ENCODE measurements at places on chromosomes 5 and 9.

GRCh38 chr5:160390787-160391696 is 8.8 kb downstream of the FAM200C start:
- H3K4me1 ChIP-seq, result no peaks in the 10 kb centered on the region
- no peaks in the 10 kb centered on the region for H3K27me3 ChIP-seq
- H3K27ac ChIP-seq, result no peak overlapping the region

GRCh38 chr5:55936100-55936693 is 58.6 kb downstream of the IL6ST start:
- no peaks in the 10 kb centered on the region for H3K27me3 ChIP-seq
- H3K27ac ChIP-seq, result no peak overlapping the region
- H3K4me3 ChIP-seq, result no peak overlapping the region
- peaks cover 11% of the 10 kb centered on the region for H3K4me1 ChIP-seq

GRCh38 chr9:99472240-99472915 is 250.3 kb downstream of the SEC61B start:
- H3K4me3 ChIP-seq, result no peak overlapping the region
- no peak for DNase-seq
- no peaks in the 10 kb centered on the region for H3K4me1 ChIP-seq
- H3K27me3 ChIP-seq, result no peaks in the 10 kb centered on the region
- no peak overlapping the region for H3K27ac ChIP-seq

- H3K4me1 ChIP-seq, result no peaks in the 10 kb centered on the region
- no peaks in the 10 kb centered on the region for H3K27me3 ChIP-seq
- H3K27ac ChIP-seq, result no peak overlapping the region
- no peak overlapping the region for H3K4me3 ChIP-seq
- H3K36me3 ChIP-seq, result no peaks in the 10 kb centered on the region
- peak; percentile 53 for DNase-seq
Measured at GRCh38 chr9:134306636-134307600, 19.3 kb upstream of the RXRA start.

GRCh38 chr5:172544371-172545095 is 90.2 kb upstream of the SH3PXD2B start:
- H3K4me3 ChIP-seq, result no peak overlapping the region
- H3K36me3 ChIP-seq, result no peaks in the 10 kb centered on the region
- H3K27me3 ChIP-seq, result no peaks in the 10 kb centered on the region
- H3K27ac ChIP-seq, result no peak overlapping the region

GRCh38 chr5:158876263-158876942 is 223.3 kb downstream of the EBF1 start:
- no peaks in the 10 kb centered on the region for H3K27me3 ChIP-seq
- H3K4me1 ChIP-seq, result no peaks in the 10 kb centered on the region
- H3K36me3 ChIP-seq, result no peaks in the 10 kb centered on the region
- H3K27ac ChIP-seq, result no peak overlapping the region
- DNase-seq, result no peak

DNA sequence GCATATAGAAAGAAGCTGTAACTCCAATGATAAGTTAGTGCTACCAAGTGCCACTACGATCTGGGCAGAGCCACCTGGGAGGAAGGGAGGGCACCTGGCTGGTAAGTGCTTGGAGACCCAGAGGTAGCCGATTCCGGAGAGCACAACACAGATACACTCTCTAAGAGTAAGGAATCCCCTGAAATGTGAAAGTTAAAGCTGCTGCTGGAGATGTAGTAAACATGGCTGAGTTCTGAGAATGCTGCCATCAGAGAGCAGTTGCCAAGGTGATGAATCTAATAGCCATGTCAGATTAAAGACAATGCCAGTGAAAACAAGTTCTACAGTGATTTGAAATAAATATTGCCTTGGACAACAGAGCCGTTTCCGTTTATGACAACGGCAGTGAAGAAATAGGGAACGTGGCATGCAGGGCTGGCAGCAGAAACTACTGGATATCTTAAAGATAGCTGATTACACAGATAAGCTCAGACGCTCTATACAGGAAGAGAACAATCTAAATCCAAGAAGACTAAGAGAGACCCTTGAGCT is 561.2 kb upstream of the C9orf72 start:
- no peaks in the 10 kb centered on the region for H3K36me3 ChIP-seq
- H3K4me1 ChIP-seq, result no peaks in the 10 kb centered on the region
- H3K27ac ChIP-seq, result no peak overlapping the region

- H3K36me3 ChIP-seq, result no peaks in the 10 kb centered on the region
- no peaks in the 10 kb centered on the region for H3K27me3 ChIP-seq
- no peaks in the 10 kb centered on the region for H3K4me1 ChIP-seq
- no peak overlapping the region for H3K27ac ChIP-seq
Measured at GRCh38 chr9:16985559-16986348, 115.3 kb upstream of the BNC2 start.

GRCh38 chr9:106834888-106835287 is 28.1 kb upstream of the ZNF462 start:
- no peaks in the 10 kb centered on the region for H3K36me3 ChIP-seq
- no peak overlapping the region for H3K4me3 ChIP-seq
- H3K4me1 ChIP-seq, result no peaks in the 10 kb centered on the region
- H3K27ac ChIP-seq, result no peak overlapping the region
- no peak for DNase-seq

DNA sequence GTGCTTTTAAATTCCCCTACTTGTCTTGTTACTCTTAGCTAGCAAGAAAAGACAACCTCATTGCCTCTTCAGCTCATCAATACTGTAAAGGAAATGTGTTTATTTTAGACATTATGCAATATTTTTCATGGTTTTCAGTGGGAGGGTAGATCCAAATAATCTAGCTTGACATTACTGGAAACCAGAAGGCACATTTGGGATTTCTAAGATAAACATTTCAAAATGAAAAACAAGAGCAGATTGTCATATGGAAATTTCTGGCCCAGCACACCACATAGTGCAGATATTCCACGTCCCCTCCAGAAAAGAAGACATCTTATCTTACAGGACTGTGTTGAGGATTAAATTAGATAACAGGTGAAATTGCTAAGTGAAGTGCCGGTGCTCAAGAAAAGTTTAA is 296.9 kb downstream of the MSX2 start:
- no peak overlapping the region for H3K27ac ChIP-seq
- H3K27me3 ChIP-seq, result no peaks in the 10 kb centered on the region
- no peak for DNase-seq
- no peaks in the 10 kb centered on the region for H3K4me1 ChIP-seq
- no peak overlapping the region for H3K4me3 ChIP-seq

GRCh38 chr5:176490301-176490700 is 42.1 kb downstream of the FAF2 start:
- DNase-seq, result no peak
- peaks cover 83% of the 10 kb centered on the region for H3K36me3 ChIP-seq
- no peaks in the 10 kb centered on the region for H3K27me3 ChIP-seq
- H3K4me3 ChIP-seq, result no peak overlapping the region
- peaks cover 9% of the 10 kb centered on the region for H3K4me1 ChIP-seq

- peak overlapping the region; percentile 31 for H3K4me3 ChIP-seq
- no peaks in the 10 kb centered on the region for H3K4me1 ChIP-seq
Measured at GRCh38 chr5:35478856-35479682, 138.6 kb upstream of the SPEF2 start.

- H3K4me3 ChIP-seq, result peak overlapping the region; percentile 32
- H3K27ac ChIP-seq, result no peak overlapping the region
Measured at GRCh38 chr9:130433168-130433946, 11.4 kb upstream of the ASS1 start.

DNA sequence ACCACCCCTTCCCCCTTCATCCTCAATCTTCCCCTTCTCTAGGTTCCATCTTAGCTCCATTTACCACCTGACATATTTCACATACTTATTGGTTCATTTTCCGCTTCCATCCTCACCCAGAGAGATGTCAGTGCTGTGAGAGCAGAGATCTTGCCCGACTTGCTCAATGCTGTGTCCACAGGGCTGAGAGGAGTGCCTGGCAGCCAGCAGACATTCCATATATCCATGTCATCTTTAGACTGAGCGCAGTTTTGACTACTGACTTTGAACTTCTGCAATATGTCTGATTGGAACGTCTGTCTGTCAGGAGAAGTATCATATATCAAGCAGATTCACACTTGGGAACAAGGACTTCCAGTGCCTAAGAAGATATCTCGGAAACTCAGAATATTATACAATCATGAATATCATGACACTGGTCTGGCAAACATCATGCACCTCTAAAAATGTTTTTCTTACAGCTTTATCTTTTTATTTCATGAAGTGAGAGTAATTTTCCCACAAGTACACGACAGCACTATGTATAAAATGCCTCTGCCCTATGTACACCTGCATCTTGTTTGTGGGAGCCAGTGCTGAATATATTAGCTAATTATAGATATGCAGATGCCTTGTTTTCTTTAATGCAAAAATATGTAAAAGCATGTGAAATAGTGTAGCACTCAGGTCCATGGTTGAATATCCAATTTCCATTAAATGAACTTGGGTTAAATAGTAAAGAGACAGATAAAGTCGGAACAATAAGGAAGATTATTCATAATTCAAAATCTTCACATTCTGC is 454.0 kb upstream of the DAP start:
- H3K27ac ChIP-seq, result no peak overlapping the region
- H3K27me3 ChIP-seq, result no peaks in the 10 kb centered on the region
- no peaks in the 10 kb centered on the region for H3K4me1 ChIP-seq
- no peak for DNase-seq

DNA sequence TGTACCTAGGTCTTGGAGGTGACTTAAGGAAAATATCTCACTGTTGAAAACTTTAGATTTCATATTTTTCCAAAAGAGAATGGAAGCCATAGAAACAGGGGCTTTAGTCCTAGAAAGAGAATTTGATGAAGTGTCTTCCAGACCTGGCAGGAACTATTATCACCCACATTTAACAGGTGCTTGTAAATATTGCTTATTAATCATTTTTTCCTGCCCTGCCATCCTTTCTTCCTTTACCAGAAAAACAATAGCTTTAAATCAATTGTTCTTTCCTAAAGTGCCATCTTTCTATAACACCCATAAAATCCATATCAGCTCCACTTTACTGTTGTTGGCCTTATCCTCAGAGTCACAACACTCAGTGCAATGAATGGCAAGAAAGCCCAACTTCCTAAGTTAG is 350.9 kb downstream of the YTHDC2 start:
- H3K4me1 ChIP-seq, result no peaks in the 10 kb centered on the region
- no peak overlapping the region for H3K4me3 ChIP-seq
- H3K27me3 ChIP-seq, result no peaks in the 10 kb centered on the region
- no peak for DNase-seq
- H3K27ac ChIP-seq, result no peak overlapping the region
- no peaks in the 10 kb centered on the region for H3K36me3 ChIP-seq

- no peaks in the 10 kb centered on the region for H3K36me3 ChIP-seq
- no peak overlapping the region for H3K27ac ChIP-seq
- no peak overlapping the region for H3K4me3 ChIP-seq
- no peak for DNase-seq
- peaks cover 4% of the 10 kb centered on the region for H3K27me3 ChIP-seq
Measured at GRCh38 chr5:140964356-140964755, 1.9 kb upstream of the PCDHAC2 start.

GRCh38 chr9:93648836-93649235 is 72.5 kb downstream of the PHF2 start:
- H3K4me1 ChIP-seq, result no peaks in the 10 kb centered on the region
- DNase-seq, result peak; percentile 45
- H3K27ac ChIP-seq, result no peak overlapping the region
- peaks cover 86% of the 10 kb centered on the region for H3K36me3 ChIP-seq
- H3K27me3 ChIP-seq, result no peaks in the 10 kb centered on the region
- no peak overlapping the region for H3K4me3 ChIP-seq
